SJSA1 (cell line): ENCODE measurements at places on chromosomes 4 and X.
A peak's percentile ranks its signal among the peaks of the same experiment; 100 is the strongest.

- no peak for DNase-seq
These were observed 40.8 kb downstream of the LAMP2 start for GRCh38 chrX:120428309-120428708.

- DNase-seq = peak; percentile 51
These were observed 557.3 kb upstream of the TENM3 start for GRCh38 chr4:181685911-181686310.

DNA sequence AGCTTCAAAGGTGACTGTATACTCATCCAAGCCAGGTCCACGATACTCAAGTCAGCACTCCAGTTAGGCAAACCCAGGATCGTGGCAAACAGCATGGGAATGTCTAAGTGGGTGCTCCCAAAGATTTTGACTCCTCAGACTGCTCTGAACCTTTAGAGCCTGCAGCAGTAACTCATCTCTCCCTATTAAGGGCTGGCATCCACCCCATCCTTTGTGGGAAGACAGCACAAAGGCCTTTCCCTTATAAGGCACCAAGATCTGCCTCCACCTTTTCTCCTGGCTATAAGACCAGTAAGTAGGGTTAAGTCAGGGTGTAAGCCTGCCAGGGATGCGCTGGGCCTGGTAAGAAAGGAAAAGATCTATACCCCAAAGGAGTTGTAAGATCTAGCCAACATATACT is 23.6 kb upstream of the SLC25A43 start:
- DNase-seq = no peak

- DNase-seq = no peak
These were observed 7.9 kb downstream of the VEGFC start for GRCh38 chr4:176784816-176785215.

DNA sequence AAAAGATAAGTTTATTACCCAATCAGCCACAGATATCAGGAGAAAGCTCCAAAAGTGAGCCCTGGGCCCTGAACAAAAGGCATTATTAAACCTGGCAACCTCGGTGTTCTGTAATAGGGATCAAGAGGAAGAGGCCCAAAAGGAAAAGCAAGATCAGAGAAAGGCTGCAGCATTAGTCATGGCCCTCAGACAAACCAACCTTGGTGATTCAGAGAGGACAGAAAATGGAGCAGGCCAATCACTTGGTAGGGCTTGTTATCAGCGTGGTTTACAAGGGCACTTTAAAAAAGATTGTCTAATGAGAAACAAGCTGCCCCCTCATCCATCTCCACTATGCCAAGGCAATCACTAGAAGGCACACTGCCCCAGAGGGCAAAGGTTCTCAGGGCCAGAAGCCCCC is 75.7 kb downstream of the AGTR2 start:
- DNase-seq = peak; percentile 39
